Sigmoid colon (tissue), 7 donors: ENCODE measurements at places on chromosomes 2 and 18.

DNA sequence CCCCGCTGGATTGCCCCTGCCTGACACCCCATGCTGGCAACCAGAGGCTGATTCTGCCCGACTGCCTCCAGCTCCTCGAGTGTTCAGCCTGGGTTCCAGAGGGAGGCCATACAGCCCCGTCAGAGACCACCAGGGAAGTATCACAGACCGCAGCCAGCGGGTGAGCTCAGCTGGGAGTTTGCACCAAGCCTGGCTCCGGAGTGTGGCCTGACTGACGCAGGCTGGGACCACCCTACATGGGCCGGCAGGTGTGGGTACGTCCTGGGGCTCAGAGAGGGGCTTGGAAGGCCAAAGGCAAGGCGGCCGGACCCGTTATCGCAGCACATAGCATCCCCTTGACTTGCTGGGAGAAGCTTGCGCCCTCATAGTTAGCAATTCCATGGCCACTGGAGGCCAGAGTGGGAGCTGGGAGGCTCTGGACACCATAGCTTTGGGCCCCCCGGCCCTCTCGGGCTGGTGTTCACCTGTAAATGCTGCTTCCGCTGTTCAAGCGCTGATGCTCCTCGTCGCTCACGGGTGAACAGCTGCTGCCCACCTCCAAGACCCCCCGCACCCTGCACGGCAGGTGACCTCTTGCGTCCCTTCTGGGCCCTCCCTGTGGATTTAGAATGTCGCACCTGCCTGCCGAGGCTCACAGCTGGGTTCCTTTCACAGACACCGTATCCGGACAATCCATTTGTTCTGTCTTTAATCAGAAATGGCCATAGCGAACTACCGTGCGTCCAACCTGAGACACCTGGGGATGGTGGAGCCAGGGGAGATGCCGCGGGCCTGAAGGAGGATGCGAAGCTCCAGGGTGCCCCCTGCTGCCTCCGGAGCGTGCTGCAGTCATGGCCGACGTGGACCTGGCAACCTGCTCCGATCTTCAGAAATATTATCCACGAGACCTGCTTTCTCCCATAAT, 31.2 kb upstream of the SLC66A3 start:
- no peak for DNase-seq

DNA sequence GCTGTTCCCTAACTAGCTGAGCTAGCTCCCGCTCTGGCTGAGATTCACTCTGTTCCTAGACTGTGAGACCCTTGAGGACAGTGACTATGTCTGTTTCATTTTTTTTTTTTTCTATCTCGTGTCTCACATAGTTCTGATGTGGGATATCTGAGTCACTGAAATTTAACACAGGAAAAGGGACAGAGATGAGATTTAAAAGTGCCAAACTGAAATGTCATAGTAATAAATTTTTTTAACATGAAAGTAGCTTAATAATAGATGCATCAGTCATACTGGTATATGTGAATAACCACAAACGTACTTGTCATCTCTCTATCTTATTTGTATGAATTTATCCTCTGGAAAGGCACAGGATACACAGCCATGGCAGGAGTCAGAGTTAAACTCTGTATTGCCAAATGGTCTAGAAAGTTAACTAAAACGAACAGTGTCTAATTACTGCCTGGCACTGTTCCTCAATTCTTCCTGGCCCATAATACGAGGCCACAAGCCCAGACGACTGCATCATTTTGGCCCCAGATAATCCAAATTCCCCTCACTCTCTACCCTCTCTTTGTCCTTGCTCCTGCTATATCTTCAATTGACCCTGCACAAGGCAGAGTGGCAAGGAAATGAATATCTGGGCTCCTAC, 87.5 kb downstream of the SATB2 start:
- DNase-seq, result no peak

- DNase-seq, result no peak
These were observed 270.9 kb upstream of the SKOR2 start for GRCh38 chr18:47522359-47522758.

GRCh38 chr2:25270061-25270460, 71.7 kb downstream of the DNMT3A start:
- DNase-seq, result no peak

DNA sequence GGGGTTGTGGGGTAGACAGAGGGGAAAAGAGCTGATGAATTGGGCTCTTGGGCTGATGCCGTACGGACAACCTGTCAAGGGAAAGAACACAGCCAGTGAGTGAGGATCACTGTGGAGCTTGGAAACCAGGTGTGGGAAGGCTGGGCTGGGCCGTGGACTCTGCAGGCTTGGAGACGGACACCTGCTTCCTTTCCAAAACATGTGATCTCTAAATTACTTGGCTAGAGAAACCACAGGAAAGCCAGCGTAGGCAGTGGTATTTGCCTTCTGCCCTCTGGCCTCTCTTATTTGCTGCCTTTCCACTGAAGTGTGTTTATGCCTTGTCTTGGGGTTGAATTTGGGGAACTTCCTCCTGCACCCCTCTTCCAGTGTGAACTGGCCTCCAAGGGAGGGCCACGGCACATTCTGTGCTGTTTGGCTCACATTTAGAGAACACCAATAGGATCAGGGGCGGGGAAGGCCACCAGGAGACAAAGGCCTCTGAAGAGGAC, 267.7 kb downstream of the PRKCE start:
- no peak for DNase-seq

DNA sequence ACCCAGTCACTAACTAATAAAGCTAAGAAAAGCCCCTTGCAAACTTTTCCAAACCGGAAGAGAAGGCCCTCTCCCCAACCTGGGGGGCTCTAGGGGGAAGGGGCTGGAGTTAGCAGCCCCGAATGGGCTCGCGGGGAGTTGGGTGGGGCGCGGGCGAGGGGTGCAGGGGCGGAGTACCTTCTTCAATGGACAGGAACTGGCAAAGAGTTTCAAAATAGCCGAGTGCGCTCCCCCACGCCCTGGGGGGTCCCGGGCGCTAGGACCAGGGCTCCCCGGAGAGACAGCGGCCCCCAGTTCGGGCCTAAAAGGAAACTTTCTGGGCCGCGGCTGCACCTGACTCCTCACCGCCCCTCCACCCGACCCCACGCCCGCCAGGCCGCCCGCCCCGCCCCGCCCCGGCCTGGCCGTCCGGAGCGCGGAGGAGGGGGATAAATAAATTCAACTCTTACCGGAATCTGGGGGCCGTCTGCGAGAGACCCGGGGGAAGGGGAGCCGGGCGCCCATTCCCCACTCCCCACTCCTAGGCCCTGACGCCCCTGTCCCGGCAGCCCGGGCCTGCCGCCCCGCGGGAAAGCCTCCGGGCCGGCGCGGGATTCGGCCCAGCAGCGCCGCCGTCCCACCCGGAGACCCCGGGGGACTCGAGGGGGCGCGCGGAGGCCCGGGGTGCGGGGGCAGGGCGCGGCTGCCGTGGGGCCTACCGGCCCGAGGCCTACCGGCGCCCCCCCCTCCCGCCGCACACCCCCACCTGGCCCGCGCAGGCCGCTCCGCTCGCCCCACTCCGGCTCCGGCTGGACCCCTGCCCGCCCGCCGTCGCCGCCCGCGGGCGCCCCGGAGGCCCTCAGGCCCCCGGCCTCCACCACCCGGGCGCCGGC, 868 bp downstream of the INO80D start:
- peak; percentile 70 for DNase-seq

GRCh38 chr2:230677201-230677946, 35.3 kb upstream of the CAB39 start:
- DNase-seq, result no peak

GRCh38 chr2:236568922-236569572, 578 bp upstream of the ACKR3 start:
- DNase-seq, result no peak

- DNase-seq, result no peak
These were observed 122.4 kb upstream of the LINC00305 start for GRCh38 chr18:64271246-64271645.
